ENCODE measurements at places on chromosomes 6 and 20. TPM values are rescaled to one million over a fixed set of nuclear protein-coding genes. Genes with fewer than 3 reads are reported as not detected.

DNA sequence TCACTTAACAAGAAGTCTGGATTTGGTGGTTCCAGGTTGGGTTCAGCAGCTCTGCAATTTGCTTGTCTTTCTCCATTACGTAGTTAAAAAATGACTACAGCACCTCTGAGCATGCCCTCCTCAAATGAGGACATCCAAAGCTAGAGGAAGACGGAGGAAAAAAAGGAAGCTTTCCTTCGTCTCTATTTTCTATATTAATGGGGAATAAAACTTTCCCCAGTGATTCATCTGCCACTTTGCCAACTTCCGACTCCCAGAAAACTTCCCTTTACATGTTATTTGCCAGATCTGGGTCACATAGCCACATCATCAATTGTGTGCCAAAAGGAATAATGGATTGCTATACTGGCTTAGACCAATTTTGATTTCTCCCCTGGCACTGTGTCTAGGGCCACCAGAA, 69.5 kb downstream of the ZFAND3 start:
- H3K27me3 ChIP-seq: no peaks in the 10 kb centered on the region
- H3K4me1 ChIP-seq: peaks cover 13% of the 10 kb centered on the region
- DNase-seq: no peak
- H3K27ac ChIP-seq: no peak overlapping the region
- no peak overlapping the region for H3K4me3 ChIP-seq

R3HDML gene
- not detected for polyA plus RNA-seq

DNA sequence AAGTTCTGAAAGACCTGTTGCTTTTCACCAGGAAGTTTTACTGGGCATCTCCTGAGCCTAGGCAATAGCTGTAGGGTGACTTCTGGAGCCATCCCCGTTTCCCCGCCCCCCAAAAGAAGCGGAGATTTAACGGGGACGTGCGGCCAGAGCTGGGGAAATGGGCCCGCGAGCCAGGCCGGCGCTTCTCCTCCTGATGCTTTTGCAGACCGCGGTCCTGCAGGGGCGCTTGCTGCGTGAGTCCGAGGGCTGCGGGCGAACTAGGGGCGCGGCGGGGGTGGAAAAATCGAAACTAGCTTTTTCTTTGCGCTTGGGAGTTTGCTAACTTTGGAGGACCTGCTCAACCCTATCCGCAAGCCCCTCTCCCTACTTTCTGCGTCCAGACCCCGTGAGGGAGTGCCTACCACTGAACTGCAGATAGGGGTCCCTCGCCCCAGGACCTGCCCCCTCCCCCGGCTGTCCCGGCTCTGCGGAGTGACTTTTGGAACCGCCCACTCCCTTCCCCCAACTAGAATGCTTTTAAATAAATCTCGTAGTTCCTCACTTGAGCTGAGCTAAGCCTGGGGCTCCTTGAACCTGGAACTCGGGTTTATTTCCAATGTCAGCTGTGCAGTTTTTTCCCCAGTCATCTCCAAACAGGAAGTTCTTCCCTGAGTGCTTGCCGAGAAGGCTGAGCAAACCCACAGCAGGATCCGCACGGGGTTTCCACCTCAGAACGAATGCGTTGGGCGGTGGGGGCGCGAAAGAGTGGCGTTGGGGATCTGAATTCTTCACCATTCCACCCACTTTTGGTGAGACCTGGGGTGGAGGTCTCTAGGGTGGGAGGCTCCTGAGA, at the start of gene HFE:
Gene HFE, plus strand, starts transcription at position 146 of the 832 bp plus-strand sequence. Its CDS starts 12 bp downstream, at position 158.
- peaks cover 28% of the 10 kb centered on the region for H3K4me1 ChIP-seq
- peak within 1 kb of the TSS; percentile 78 for H3K4me3 ChIP-seq
- peak within 1 kb of the TSS; percentile 68 for H3K27ac ChIP-seq
- peak; percentile 57 for DNase-seq
- H3K27me3 ChIP-seq: peaks cover 2% of the 10 kb centered on the region

GRCh38 chr6:64988148-64988547, 718.9 kb downstream of the EYS start:
- no peaks in the 10 kb centered on the region for H3K27me3 ChIP-seq
- no peaks in the 10 kb centered on the region for H3K4me1 ChIP-seq
- H3K27ac ChIP-seq: no peak overlapping the region
- H3K4me3 ChIP-seq: no peak overlapping the region
- no peak for DNase-seq
- H3K36me3 ChIP-seq: no peaks in the 10 kb centered on the region

DNA sequence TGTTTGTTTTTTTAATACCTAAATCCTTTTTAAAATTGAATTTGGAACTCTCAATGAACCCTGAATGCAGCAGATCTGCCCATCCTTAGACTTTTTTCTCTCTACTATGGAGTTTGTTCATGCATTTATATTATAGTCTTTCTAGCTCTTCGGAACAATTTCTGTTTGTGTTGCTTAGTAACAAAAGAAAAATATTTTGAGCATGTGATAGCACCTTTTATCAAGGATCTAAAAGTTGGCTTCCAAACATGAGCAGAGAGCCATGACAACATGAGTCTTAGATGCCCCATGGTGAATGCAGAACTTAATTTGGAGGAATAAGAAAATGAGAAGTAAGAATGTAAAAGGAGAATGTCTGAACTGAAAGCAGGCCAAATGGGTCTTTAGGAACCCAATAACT, 133.7 kb downstream of the EDN1 start:
- no peaks in the 10 kb centered on the region for H3K4me1 ChIP-seq
- H3K27ac ChIP-seq: no peak overlapping the region
- no peaks in the 10 kb centered on the region for H3K36me3 ChIP-seq
- H3K4me3 ChIP-seq: no peak overlapping the region

C4B gene
- 0.52 TPM for polyA plus RNA-seq

Measured in CD4-positive, CD25-positive, alpha-beta regulatory T cell (primary cell).